Hematopoietic multipotent progenitor cell treated with erythropoietin and hydrocortisone succinate and interleukin-3 and kit ligand, for 17 days (in vitro differentiated cells): ENCODE measurements at places on chromosomes 6 and 20.

GRCh38 chr20:58179432-58180099, 48.9 kb downstream of the ANKRD60 start:
- peak; percentile 35 for DNase-seq

DNA sequence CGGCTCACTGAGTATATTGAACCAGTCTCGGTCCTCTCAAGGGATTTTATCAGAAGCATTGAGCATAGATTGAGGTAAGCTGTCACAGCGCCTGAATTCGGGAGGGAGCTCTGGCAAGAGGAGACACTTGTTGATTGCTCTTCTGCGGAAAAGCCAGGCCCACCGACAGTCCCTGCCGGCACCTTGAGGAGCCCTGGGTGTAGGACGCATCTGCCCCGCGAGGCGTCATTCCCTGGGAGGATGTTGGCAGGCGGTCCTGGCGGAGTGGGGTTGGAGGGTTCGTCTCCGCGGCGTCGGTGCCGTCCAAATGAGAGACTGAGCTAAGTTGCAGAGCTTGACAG, 843 bp downstream of the FBXO9 start:
- peak; percentile 78 for DNase-seq

GRCh38 chr6:47206626-47207025, 103.1 kb downstream of the TNFRSF21 start:
- no peak for DNase-seq

DNA sequence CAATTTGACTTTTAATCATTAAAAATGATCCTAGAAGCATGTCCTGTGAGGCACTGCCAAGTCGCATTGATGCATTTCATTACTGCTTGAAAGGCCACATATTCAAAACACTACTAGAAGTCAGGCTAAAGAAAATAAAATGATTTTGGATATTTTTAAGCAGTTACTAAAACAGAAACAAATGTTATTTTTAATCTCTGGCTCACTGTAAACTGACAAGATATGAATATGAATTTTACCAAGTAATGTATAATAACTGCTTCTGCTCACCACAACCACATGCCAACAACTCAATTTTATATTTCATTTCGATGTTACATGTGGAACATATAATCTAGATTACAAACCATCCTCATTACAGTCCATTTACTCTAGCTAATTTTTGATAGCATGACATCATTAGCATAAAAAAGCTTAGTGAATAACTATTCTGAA, 90.6 kb downstream of the ATXN1 start:
- no peak for DNase-seq

DNA sequence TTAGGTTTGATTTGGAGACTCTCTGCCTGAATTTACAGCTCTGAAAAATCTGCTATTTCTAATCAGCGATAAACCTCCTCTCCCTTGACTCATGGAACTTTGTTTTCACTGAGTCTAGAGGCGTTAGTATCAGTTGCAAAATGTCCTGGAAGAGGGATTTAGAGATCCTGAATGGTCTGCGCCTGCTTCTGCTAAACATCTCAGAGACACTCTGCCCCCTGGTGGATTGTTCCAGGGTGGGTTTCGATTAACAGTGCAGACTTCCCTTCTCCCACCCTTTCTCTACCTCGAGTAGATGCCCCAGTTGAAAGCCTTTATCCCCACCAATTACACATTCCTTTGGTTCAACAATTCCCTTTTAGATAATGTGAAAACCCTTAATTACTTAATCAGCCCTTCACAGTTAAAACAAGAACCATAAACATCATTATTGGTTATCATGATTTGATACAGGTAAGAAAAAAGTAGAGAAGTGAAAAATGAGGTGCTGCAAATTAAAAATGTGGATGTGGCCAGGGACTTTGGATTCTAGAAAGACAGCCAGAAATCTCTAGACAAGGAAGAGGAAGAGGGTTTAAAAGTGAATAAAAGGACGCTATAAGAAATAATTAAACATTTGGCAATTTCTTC, 5.5 kb downstream of the HTR1B start:
- peak; percentile 9 for DNase-seq

- DNase-seq, result no peak
Observed at GRCh38 chr6:144093658-144094057, 1.7 kb downstream of the SF3B5 start.

DNA sequence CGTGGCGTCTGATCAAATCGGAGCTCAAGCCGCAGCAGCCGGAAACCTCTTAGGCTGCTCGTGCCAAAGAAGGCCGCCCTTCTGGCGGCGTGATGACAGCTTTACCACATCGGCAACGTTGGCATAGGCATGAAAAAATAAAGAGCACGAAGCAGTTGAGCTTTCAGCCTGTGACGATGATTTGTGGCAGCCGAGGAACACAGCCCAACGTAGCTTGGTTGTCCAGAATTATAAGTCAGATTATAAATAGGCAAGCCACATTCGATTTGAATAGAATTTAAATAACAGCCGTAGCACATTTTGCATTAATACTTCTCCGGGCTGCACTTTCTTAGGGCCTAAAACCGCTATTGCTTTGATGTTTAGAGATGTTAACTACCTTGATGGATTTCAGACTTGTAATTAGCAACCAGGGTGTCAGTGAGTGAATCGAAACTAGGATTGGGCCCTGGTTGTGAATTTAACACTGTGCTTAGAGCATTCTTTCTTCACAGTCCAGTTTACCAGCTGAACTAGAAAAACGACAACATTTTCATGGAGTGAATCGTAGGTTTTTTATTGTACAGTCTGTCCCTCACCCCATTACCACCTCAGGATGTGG, 864 bp upstream of the BCLAF1 start:
- no peak for DNase-seq

GRCh38 chr6:31559958-31560696, 12.0 kb upstream of the LTA start:
- DNase-seq, result no peak

DNA sequence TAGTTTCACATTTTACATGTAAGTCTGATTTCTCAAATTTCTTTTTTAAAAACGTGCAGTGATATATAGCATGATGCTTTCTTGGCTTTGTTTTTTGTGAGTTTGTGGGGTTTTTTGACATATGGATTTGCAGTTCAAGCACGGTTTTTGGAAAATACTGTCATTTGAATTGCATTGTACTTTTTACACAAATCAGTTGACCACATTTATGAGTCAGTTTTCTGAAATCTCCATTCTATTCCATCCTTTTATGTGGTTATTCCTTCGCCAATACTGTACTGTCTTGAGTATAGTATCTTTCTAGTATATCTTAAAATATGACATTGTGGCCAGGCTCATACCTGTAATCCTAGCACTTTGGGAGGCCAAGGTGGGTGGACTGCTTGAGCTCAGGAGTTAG, 890.0 kb upstream of the CITED2 start:
- no peak for DNase-seq

GRCh38 chr20:46568570-46569129, 18.2 kb upstream of the OCSTAMP start:
- peak; percentile 53 for DNase-seq

- DNase-seq, result no peak
Observed at GRCh38 chr6:152002306-152002705, 194.8 kb downstream of the ESR1 start.

DNA sequence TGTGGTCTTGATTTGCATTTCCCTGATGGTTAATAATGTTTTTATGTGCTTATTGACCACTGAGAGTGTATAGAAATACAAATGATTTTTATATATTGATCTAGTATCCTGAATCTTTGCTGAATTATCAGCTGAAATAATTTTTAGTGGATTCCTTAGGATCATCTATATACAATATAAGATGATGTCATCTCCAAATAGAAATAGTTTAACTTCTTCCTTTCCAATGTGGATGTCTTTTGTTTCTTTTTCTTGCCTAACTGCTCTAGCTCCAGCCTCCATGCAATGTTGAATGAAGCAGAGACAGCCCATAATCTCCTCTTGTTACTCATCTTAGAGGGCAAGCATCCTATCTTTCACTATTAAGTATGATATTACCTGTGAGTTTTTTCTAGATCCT, 226.4 kb downstream of the GMDS start:
- no peak for DNase-seq
